Left kidney (tissue), 8 donors: ENCODE measurements at places on chromosomes 12 and 14. TPM values are rescaled to one million over a fixed set of nuclear protein-coding genes. Genes with fewer than 3 reads are reported as not detected.

The SPATA7 gene
- polyA plus RNA-seq = 31.2 TPM

DNA sequence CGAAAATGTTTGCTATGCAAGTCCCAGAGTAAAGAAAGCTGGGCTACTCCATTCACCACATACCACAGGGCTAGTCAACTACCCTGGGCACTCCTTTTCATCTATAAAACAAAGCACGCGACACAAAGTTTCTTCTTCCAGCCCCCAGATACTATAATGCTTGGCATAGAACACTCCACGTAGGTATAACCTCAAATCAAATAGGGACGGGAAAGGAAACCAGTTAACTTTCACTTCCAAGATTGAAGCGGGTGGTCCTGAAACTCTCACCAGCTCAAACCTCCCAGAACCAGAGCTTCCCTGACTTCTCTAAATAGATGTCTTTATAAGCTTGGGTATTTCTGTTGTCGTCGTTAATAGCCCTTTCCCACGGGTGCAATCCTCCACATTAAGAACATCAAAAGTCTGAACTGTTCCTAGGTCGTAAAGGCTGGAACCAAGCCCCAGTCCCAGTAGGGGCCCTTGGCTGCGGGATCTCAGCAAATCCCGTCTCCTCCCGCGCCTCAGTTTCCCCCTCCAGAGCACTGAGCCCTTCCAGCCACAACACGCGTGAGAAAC is 647 bp downstream of the LGMN start:
- DNase-seq = peak; percentile 24

DNA sequence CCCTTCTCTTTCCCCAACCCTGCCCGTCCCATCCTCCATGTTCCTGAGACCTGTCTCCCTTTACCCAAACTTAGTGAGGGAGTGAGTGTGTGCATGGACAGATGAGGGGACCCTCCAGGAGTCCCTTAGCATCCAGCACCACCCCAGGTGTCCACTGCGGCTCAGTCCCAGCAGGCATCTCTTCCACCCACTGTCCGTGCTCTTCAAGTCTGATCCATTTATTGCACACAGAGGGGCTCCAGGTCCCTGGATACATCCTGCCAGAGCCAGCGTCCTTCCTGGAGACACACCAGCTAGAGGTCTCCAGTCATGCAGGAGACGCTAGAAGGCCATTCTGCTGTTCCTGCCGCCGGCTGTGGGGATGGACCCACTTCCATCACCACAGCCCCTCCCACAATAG is 239.2 kb downstream of the ADGRD1 start:
- no peak for DNase-seq

GRCh38 chr12:85874031-85874461 is at the start of gene NTS:
Gene NTS (plus strand): TSS chr12:85874295. CDS start chr12:85874404, 109 bp downstream.
- peak; percentile 12 for DNase-seq

The MMP14 gene
- 125 TPM for polyA plus RNA-seq

DNA sequence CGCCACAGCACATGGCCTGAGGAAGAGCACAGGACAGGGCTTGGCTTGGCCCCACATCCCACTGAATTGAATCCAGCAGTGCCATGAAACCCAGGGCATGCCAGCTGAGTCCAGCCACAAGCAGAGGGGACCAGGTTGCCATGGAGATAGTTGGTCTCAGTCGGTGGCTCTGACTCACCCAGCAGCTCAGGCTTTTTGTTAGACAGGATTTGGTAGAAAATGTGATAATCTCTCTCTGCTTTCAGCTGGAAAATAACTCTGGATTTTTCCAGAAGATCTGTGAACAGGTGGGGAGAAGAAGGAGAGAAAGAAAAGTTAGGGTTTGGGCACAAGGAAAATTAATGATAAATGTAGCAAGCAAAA is 4.8 kb downstream of the MYH7 start:
- no peak for DNase-seq

GRCh38 chr12:58387199-58387598 is 445.8 kb downstream of the ATP23 start:
- no peak for DNase-seq

The INF2 gene
- 38.9 TPM for polyA plus RNA-seq

- DNase-seq = peak; percentile 17
Observed at GRCh38 chr14:56490379-56490778, 89.2 kb upstream of the TMEM260 start.

GRCh38 chr14:77299771-77300170 is 20.9 kb downstream of the POMT2 start:
- no peak for DNase-seq

The TMEM119 gene
- polyA plus RNA-seq = 15.0 TPM

DNA sequence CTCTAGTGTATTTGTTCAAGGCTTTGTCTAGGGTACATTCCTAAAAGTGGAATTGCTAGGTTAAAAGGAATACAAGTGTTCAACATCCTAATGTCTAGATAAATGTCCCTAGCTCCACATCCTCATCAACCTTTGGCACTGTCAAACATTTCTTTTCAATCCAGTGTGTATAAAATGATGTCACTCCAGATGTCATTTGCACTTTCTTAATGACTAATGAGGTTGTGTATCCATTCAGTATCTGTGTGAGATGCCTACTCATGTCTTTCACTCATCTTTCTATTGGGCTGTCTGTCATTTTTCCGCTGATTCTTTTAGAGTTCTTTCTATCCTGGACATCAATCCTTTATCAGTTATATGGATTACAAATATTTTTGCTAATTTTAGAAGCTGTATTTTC is 43.3 kb downstream of the ARMH4 start:
- no peak for DNase-seq

GRCh38 chr12:32847287-32847686 is 49.3 kb downstream of the PKP2 start:
- no peak for DNase-seq

GRCh38 chr12:111991946-111992345 is 21.0 kb downstream of the TMEM116 start:
- no peak for DNase-seq

- no peak for DNase-seq
Observed at GRCh38 chr14:74886001-74886400, 4.3 kb downstream of the DLST start.

DNA sequence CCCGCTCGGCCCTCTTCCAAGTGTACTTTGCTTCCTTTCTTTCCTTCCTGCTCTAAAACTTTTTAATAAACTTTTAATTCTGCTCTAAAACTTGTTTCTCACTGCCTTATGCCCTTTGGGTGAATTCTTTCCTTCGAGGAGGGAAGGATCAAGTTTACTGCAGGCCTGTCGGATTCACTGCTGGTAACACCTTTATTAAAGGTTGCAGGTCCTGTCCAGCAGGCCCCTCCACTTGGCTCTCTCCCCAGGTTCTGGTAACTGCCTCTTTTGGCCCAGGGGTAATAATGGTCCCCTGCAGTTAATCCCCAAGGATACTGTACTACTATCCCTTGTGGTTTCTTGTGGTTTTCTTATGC is 152.7 kb upstream of the EEA1 start:
- no peak for DNase-seq

DNA sequence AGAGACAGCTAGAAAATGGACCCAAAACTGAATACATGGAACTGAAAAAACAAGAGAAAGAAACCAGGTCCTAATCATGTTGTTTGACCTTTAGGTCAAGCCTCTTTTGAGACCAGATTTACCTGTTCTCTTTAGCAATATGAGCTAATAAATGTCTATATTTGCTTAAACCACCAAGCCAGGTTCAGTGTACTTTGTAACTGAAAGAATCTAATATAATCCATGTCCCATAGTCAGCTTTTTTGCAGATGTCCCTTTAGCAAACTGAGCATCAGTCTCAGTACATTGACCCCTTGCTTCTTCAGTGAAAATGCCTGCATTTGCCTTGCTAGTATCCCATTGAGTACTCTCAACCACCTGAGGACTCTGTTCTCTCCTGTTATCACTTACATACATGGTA is 61.7 kb downstream of the PLCZ1 start:
- no peak for DNase-seq

GRCh38 chr14:103126088-103126872 is 3.0 kb downstream of the TNFAIP2 start:
- no peak for DNase-seq

The OR11H7 gene
- 0.98 TPM for polyA plus RNA-seq

DNA sequence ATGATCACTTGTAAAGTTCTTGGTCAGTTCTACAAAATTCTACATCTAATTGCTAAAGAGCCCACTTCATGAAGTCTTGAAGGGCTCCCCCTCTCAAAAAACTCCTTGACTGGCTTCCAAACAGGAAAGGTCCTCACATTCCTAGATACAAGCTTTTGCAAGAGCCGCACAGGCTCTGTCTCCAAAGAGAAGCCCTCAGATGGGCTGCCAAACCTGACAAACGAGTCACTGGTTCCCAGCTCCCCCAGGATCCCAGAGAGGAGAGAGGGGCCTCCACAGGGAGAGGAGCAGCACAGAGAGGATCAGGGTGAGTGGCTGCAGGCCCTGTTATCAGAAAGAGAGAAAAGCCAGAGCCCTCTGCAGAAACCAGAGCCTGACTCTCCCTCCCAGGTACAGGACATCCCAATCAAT is 5.8 kb downstream of the NID2 start:
- DNase-seq = no peak

- DNase-seq = peak; percentile 43
Observed at GRCh38 chr14:52551696-52552062, 626 bp downstream of the TXNDC16 start.

GRCh38 chr12:105296116-105297089 is 34.1 kb upstream of the C12orf75 start:
- no peak for DNase-seq

GRCh38 chr14:96629558-96630222 is 127.5 kb downstream of the PAPOLA start:
- no peak for DNase-seq

The NEK9 gene
- 154 TPM for polyA plus RNA-seq
